D721Med (cell line): ENCODE measurements at places on chromosomes 13 and 19.

GRCh38 chr13:85377783-85378182 lies 421.4 kb downstream of the SLITRK6 start:
- no peak for DNase-seq

DNA sequence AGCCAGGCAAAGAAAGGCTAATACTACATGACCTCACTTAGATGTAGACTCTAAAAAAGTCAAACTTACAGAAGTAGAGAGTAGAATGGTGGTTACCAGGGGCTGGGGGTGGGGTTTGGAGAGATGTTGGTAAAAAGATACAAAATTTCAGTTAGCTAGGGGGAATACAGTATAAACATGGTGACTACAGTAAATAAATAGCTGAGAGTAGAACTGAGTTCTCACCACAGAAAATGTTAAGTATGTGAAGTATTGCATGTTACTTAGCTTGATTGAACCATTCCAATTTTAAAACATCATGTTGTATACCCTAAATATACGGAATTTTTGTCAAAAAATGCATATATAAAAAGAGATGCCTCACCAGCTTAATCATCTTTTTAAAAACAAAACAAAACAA lies 67.5 kb upstream of the DOCK9 start:
- no peak for DNase-seq

DNA sequence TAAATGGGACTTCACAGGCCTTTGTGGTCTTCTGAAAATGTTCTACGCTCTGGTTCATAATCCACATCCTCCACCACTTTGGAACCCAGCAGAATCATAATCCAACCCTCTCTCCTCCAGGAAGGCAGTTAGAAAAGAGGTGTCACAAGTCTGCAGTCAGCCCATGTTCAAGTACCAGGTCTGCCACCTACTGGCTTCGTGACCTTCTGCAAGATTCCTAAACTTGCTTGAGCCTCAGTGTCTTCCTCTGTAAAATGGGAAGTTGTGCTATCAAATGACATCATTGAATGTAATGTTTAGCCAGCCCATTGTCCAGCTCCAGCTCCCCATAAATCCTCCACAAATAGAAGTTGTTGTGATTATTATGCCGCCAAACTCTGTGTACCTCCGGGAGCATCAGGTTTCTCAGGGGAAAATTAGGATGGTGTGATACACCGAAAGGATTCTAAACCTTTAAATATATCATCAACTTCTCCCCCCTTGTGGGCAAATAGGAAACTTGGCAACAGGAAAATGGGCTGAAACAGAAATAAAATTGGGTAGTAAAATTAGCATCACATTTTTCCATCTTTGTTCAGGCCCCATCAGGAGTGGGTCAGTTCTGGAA lies 109.7 kb downstream of the NUFIP1 start:
- no peak for DNase-seq

DNA sequence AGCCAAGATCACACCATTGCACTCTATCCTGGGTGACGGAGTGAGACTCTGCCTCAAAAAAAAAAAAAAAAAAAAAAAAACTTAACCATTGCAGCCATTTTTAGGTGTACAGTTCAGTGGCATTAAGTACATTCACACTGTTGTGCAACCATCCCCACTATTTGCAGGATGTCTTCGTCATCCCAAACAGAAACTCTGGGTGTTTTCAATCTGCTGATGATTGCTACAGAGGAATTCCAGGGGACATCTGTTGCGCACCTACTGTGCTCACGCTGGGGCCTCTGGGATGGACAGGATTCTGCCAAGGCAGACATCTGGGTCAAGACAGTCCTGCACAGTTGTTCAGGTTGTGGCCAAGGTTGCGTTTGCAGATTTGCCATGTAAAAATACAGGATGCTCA lies 2.4 kb upstream of the APOC4 start:
- no peak for DNase-seq

- DNase-seq: no peak
Measured at GRCh38 chr19:5150902-5151741, 182.2 kb downstream of the KDM4B start.

- no peak for DNase-seq
Measured at GRCh38 chr13:73421310-73421912, 362.6 kb downstream of the KLF5 start.

DNA sequence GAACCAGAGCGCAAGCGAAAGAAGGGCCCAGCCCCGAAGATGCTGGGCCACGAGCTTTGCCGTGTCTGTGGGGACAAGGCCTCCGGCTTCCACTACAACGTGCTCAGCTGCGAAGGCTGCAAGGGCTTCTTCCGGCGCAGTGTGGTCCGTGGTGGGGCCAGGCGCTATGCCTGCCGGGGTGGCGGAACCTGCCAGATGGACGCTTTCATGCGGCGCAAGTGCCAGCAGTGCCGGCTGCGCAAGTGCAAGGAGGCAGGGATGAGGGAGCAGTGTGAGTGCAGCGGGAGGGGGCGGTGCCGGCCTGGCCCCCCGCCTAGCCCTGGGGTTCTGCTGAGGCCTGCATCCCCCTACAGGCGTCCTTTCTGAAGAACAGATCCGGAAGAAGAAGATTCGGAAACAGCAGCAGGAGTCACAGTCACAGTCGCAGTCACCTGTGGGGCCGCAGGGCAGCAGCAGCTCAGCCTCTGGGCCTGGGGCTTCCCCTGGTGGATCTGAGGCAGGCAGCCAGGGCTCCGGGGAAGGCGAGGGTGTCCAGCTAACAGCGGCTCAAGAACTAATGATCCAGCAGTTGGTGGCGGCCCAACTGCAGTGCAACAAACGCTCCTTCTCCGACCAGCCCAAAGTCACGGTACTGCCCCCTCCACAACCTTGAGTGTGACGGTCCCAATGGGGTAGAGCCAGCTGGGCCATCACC lies 2.1 kb downstream of the NR1H2 start:
- DNase-seq: no peak

GRCh38 chr13:40376296-40376849 lies 290.1 kb downstream of the FOXO1 start:
- no peak for DNase-seq

DNA sequence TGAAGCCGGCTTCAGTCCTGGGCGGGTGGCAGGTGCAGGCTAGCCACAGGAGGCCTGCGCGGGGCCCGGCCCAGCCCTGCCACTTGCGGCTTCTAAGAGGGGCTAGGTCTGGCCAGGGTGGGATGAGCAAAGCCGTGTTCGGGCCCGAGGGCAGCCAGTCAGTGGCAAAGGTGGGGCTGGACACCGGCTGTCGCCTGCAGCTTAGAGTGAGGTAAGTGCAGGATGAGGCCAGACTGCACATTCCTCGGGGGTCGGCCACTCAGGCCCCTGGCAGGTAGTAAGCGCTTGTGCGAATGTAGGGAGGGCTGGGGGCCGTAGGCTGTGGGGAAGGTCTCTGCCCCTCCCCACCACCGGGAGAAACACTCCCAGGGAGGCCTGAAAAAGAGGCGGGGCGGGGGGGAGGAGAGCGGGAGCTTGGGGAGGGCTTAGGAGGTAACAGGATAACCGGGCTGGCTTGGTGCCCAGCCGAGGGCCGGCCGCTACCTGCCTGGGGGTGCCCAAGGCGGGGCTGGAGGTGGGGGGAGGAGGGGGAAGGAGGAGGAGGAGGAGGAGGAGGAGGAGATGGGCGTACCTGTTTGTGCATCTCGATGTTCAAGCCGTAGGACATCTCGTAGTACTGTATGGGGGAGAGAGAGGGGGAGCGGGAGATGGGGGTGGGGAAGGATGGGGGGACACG lies 6.4 kb downstream of the TLE5 start:
- DNase-seq: no peak

GRCh38 chr19:4196587-4197148 lies 14.2 kb downstream of the ANKRD24 start:
- DNase-seq: no peak

- DNase-seq: no peak
Measured at GRCh38 chr13:99254830-99255229, 3.3 kb downstream of the GPR18 start.

- no peak for DNase-seq
Measured at GRCh38 chr19:18308051-18308947, 14.6 kb downstream of the LSM4 start.

GRCh38 chr13:49098771-49099512 lies 121.2 kb upstream of the MLNR start:
- no peak for DNase-seq

GRCh38 chr13:109687559-109688448 lies 98.6 kb downstream of the IRS2 start:
- DNase-seq: no peak

DNA sequence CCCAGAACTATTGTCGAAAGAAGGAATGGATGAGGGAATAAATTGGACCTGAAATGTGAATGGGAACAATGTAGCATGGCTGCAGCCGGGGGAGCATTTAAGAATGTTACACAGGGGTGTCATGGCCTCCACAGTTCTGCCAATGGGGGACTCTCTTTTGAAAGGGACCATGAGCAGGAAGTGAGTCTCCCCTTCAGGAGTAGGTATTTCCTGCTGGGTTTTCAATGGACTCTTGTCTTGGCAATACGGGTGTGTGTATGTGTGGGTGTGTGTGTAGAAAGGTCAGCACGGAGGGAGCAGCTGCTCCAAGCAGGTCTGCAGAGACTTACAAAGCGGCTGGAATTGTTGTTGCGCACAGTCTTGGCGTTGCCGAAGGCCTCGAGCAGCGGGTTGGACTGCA lies 24.4 kb downstream of the MYO1F start:
- no peak for DNase-seq

DNA sequence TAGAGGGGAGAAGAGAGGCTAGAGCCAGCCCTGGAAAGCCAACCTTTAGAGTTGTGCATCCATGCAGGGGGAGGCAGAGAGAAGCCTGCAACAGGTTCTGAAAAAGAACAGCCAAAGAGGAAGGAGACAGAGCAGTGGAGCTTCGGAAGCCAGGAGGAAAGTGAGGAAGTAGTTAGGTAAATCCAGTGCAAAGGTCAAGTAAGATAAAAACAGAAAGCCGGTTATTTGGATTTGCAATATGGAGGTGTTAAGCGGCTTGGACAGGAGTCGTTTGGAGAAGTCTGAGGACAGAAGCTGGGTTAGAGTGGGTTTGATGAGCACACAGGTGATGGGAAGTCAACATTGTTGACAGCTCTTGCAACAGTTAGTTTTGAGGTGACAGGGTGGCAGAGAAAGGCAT lies 53.5 kb upstream of the FLT1 start:
- DNase-seq: no peak

DNA sequence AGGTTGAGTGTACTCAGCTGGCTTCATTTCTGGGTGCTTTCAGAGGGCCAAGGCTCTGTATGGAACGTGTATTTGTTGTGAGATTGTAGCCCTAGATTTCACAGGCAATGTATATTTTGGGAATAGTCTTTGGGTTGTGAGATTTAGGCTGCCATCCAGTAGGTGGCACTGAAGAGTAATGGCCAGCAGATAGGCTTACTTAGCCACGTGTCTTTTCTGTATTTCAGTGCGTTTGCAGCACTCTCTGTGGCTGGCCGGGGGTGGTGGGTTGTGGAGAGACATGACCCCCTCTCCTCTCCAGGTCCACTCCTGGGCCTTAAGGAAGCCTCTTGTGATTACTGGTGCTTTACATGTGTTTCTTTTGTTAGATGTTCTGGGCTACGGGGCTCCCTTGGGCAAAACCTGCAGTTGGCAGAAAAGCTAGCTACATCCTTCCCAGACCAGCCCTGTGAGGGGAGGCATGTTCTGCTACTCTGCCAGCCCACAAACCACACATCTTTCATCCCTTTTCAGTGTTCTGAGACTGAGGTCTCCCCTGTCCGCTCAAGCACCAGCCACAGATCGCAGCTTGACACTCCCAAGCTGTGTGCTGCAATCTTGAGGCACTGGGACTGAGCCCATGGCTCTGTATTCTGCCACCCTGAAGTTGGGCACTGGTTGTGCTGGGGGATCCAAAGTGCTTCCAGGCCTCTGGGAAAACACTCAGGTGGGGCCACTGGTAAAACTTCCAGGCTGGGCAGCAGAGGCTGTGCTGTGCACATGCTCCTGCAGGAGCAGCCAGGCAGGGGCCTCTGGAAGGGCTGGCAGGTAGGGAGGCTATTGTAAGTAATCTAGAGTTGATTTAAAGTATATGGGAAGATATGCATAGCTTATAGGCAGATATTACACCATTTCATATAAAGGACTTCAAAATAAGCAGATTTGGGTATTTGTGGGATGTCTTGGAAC lies 1096.8 kb upstream of the PCDH20 start:
- DNase-seq: no peak

DNA sequence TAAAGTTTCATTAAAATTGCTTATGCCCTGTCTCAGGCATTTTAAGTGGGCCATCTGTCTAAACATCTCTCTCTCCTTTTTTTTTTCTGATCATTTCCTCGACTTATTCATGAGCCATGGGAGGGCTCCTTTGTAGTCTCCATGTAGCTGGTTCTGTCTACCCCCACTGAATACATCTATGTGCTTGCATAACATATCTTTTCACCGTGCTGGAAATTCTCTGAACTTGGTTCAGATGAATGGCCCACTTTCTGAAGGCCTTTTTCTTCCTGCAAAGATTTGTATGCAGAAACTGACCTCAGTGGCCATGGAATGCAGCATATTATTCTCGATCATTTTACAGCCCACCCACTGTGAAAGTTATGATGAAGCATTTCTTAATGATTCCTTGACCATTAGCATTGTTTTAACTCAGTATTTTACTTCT lies 225.3 kb downstream of the GGACT start:
- DNase-seq: no peak

DNA sequence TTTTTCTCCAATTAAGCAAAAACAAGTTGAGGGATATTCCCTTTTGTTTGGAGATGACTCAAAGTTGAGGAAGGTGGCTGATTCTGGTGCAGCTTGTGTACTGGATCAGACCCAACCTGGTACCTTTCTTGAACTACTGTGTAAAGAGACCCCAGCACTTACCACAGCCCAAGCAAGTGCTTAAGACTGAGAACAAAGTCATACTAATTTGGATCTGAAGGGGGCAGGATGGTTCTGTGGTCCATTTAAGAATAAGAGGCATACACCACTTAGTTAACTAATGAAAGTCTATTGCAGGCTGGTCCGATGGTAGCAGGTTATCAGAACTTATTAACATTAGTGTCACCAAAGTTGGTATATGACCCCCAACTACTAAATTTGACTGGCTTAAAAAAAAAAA lies 6.3 kb downstream of the THSD1 start:
- DNase-seq: no peak

- no peak for DNase-seq
Measured at GRCh38 chr13:80329250-80329649, 11.7 kb downstream of the SPRY2 start.
